ENCODE measurements at places on chromosomes 1 and 21.
A peak's percentile ranks its signal among the peaks of the same experiment; 100 is the strongest.

DNA sequence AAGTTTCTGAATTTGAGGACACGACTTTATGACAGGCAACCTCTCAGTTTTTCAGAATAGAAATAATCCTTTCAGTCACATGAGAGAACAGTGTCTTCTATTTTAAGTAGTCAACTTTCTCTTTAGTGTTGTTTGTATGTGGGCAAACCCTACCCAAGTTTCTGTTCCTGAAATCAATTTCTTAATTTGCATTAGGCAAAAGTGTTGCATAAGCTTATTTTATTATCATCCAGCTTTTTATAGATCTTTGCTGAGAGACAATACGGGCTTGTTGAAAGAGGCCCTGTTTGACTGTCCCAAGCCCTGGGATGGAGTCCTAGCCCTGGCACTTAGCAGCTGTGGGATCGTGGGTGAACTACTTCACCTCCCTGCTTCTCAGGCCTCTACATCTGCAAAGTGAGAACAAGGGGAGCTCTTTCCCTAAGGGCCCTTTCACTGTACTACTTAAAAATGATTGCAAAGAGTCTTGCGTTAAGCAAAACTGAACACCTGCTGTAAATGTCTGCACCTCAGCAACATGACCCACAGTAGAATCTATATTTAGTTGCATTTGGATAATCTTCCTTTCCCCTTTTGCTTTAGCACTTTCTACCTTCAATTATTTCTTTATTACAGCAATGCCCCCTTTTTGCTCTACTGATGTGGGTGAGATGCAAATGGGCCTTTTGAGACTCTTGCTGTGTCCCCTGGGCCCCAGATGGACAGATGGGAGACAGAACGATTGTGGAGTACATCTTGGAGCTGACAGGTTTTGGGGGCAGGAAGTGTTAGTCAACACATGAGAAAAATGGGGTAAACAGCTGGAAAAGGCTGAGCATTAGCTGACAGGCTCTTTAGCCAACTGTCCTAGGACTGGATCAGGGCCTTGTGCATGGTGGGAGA, 41.0 kb upstream of the SCAF4 start:
- DNase-seq, result no peak

DNA sequence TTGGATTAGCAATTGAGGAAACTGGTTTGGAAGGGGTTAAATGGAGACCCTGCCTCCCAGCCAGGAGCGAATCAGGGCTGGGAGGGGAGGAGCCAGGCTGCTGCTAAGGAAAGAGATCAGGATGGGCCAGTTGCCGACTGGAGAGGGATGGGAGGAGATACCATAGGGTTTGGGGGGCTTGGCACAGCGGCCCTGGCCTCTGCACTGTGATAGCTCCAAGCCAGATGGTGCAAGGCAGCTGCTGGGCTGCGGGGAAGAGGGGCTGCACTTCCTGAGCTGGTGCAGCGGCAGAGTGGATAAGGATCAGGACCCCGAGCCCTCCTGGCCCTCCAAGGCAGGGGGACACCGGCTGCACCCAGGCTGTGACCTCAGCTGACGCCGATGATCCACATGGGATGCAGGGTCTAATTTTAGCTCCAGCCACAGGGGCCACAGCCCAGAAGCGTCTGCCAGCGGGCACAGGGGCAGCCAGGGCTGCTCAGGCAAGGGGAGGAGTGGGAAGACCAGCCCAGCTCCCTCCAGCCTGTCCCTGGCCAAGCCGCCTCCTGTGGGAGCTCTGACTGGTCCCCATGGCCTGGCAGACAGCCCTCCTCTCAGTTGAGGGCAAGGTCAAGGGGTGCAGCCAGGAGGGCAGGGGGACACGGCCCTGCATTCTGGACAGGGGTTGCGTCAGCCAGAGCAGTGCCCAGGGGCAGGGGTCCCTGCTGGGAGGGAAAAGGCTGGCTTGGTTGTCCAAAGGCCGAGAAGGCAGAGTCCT, at the start of gene EXTL1:
Gene EXTL1, plus strand, starts transcription at position 129 of the 757 bp plus-strand sequence. CDS start 872 bp downstream, outside the sequence.
- DNase-seq, result no peak

GRCh38 chr1:108747898-108748297, 1.4 kb downstream of the STXBP3 start:
- DNase-seq, result no peak

DNA sequence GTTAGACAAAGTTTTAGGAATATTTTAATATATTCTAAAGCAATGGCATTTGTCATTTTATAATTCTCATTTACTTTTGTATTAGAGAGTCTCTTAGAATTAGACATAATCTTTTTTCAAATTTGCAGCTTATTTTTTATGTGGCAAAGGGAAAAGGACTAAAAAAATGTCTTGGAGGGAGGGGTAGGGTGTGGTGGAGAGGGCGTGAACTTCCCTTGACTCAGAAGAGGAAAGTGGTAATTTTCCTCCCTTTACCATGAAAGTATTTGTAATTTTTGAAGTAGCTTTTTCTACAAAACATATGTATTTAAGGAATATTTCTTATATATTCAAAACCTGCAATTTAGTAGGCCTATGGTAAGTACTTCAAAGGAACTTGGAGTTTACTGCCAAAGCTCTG, 6.9 kb upstream of the RABGAP1L start:
- no peak for DNase-seq

GRCh38 chr1:244296447-244296846, 155.3 kb downstream of the ADSS2 start:
- DNase-seq, result no peak

DNA sequence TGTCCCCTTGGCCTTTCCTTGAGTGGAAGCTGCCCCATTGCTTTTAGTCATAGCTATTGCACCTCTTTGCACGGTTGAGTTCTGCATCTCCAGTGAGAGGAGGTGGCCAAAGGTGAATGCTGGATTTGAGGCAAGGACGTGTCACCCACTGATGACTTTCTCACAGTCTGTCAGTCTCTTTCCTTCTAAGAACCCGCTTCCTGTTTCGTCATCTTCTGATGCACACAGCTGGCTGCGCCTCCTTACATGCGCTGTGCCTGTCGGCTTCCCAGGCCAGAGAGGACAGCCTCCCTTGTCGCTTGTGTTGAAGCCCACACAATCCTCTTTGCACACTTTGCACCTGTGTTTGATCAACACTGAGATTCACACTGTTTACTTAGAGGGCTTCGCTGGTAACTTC, 41.8 kb upstream of the PWP2 start:
- peak; percentile 92 for DNase-seq

- DNase-seq, result no peak
Measured at GRCh38 chr1:111729271-111729921, 9.8 kb downstream of the INKA2 start.

- peak; percentile 88 for DNase-seq
Measured at GRCh38 chr1:203765029-203765837, at the start of gene LAX1. TSS of gene LAX1 (plus strand) at chr1:203765183. CDS start at chr1:203765566, 383 bp downstream.

DNA sequence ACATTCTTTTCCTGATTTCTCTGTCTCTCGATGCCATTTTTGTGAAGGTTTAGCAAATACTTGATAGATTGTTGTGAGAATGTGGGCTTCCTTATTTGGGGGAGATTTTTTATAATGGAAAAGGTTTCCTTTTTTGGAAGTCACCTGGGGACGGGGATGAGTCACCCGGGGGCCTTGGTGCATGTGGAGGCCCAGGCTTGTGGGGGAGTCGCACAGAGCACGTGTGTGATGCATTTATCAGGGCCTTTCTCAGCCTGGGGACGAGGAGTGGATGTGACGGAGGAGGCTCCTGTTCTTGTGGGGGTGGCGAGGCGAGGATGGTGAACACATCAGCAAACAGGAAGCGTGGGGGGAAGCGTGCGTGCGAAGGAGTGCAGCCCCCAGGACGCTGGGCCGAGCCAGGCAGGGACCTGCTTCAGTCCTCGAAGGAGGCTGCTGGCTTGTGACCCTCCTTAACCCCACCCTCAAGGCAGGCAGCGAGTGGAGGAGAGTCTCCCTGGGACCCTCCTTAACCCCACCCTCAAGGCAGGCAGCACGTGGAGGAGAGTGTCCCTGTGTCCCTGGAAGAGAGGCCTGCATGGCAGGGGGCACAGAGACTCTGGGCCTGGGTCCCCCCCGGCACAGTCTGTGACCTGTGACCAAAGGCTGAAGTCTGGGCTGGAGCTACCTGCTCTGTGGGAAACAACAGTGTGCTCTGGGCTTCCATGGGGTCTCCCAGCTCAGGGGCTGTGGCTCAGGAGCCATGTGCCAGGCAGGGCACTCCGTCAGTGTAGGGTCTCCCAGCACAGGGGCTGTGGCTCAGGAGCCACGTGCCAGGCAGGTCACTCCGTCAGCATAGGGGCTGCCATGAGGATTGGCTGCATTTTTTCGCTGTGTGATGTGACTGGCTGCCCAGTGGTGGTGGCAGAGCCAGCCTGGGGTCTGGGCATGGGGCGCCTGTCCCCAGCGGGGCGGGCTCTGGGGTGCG, 57.2 kb downstream of the AGPAT3 start:
- DNase-seq, result peak; percentile 10

- DNase-seq, result no peak
Measured at GRCh38 chr1:230516889-230517288, 90.8 kb upstream of the PGBD5 start.

- no peak for DNase-seq
Measured at GRCh38 chr1:40185951-40186864, 25.0 kb downstream of the RLF start.

DNA sequence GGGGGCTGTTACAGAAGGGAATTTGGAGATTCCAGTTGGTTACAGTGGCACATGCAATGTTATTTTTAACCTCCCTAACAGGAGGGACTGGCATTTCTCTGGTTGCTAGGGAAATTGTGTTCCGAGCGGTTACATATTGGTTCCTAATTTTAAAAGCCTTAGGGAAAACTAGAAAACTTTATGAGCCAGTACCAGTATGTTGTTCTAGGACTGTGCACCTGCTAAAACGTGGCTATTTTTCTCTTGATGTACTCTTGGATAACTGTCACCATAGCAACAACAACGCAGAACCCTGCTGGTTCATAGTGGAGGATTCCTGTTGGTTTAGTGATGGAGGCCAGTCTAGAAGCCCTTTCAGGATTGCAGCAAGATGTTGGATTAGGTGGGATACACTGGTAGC, 68.9 kb upstream of the PGBD5 start:
- no peak for DNase-seq

- no peak for DNase-seq
Measured at GRCh38 chr1:207962716-207963426, 51.9 kb upstream of the CD34 start.

DNA sequence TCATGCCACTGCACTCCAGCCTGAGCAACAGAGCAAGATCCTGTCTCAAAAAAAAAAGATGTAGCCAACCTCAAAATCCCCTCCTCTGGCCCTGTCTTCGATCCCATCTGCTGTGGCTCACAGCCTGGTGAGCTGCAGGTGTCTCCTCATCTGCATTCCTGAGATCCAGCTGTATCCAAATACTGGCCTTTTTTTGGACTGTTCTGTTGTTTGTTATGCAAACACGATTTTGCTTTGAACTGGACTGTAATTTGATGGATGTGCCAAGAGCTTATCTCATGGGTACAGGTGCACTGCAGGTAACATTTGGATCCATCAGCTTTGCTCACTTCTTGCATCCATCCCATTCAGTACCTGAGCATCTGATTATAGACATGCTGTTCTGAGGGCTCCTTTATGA, 14.1 kb upstream of the FAM43B start:
- no peak for DNase-seq

DNA sequence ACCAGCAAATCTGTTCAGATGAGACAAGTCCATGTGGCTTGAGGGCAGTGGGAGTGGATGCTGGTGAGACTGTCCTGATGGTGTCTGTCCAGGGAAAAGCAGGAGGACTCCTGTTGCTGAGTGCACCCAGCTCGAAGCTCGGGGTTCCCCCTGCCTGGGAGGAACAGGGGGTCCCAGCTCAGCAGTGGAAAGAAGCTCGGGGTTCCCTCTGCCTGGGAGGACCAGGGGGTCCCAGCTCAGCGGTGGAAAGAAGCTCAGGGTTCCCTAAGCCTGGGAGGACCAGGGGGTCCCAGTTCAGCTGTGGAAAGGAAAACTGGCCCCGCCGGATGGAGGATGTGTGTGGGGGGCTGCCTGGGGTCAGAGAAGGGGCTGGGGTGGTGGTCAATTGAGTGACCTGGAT, 39.1 kb downstream of the CRYAA start:
- no peak for DNase-seq

DNA sequence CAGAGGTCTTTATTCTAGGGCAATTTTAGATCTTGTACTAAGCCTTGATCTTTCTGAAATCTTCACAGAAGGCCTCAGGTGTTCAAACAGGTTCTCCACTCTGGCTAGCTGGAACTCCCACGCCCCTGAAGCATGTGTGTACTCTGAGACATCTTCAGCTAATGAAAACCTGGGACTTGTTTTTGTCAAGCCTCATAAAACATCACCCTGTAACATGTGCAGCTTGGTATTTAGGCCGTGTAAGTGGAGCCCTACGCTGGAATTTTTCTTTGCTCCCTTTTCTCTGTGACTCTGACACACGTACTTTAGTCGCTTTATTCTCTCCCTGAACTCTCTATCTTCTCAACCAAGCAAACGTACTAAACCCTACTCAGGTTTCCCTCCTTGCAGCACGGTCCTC, 701.9 kb upstream of the ZP4 start:
- no peak for DNase-seq

DNA sequence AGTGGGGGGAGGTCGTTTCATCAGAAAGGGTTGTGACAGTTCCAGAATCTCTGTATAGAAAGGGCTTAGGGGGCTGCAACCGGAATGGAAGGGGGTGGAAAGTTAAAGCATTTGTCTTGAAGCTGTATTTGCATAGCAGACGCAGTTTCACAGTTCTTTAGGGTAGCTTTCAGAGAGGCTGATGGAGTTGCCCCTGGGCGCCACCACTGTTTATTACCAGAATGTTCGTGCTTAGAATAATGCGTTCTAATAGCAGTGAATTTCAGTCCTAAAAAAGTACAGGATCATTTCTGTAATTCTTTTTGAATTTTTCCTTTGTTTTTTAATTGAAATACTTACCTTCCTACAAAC, 1.3 kb downstream of the EXO1 start:
- no peak for DNase-seq

- DNase-seq, result no peak
Measured at GRCh38 chr1:12620488-12620865, 2.5 kb upstream of the DHRS3 start.

- no peak for DNase-seq
Measured at GRCh38 chr1:214067397-214067796, 79.6 kb downstream of the PROX1 start.
